HepG2 (cell line): ENCODE measurements at places on chromosomes 16 and 17. TPM values are rescaled to one million over a fixed set of nuclear protein-coding genes. Genes with fewer than 3 reads are reported as not detected.

DNA sequence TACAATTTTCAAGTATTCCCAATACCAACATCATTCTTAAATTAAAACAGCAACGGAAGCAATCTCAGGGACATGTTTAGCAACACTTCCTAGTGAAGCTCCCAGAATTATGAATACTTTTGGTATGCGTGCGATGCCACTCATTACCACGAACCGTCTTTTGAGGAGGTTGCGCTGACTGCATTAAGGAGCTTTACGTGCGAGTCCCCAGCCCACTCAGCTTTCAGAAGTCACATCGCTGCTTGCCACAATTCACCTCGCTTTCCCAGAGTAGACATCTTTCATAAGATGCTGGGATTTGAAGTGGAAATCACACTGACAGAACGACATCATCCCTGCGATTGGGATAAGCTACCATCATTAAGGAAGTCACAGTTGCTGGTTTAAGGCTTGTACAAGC is 441.6 kb upstream of the HSBP1 start:
- DNase-seq: no peak

HSD11B2 gene
- total RNA-seq: 6.7 and 13.6 TPM in 2 replicates

DNA sequence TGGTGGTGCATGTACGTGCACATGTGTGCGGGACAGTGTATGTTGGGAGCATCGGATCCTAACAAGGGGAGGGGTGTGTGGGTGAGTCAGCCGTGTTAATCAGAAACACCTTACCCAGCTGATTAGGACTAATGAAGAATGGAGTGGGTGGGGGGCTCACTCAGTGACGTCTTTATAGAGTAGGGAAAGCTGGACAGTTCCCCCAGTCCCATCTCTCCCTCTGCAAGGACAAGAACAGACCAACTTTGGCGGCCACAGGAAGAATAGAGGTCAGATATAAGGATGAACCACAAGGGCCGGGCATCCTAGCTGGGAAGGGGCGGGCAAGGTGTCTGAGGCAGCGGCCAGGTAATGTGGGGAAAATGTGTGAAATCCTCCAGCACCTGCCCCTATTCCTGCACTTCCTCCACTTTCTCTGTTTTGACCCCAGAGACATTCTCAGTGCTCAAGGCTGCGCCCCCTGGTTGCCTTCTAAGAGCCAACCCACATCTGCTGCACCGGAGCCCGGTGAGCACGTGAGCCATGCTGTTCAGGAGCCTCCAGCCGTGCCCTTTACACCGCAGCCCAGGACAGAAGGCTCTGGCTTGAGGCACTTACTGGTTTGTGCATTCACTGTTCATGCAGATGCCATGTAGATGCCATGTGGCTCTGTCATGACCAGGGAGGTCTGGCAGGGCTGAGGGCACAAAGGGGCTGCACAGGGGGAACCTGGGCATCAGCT is 18.9 kb upstream of the TBX21 start:
- no peak for DNase-seq

DNA sequence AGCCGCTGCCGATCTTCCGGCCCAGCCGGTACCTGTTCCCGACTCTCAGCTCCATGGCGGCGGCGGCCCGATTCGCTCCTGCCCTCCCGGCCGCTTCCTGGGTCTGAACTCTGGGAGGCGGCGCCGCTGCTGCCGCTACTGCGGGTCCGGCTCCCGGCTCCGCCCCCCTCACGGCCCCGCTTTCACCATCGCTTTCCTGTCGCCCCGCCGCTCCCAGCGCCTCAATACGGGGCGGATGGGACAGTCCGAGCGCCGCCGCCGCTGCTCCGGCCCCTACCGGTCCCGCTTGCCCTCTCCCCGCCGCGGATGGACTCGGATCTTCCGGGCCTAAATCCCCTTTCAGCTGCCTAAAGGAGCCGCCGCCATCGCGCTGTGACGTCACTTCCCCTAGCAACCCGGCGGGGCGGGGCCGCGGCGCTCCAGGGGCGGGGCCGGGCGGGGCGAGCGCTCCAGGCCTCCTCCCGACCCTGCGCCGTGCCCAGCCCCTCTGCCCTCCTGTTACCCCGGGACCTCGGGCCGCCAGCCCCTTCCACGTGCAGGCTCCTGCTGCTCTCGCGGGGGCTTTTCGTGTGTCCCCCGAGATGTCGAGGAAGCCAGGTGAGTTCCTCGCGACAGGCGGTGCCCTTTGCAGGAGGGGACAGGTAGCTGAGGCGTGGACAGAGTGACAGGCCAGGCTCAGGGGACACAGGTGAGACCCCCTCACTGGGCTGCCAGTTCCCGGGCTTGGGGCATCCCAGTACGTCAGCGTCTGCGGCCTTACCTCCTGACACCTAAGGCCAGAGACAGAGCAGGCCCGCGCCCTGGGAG is at the start of gene CSNK1D:
Gene CSNK1D, minus strand, starts transcription at position 374 of the 807 bp plus-strand sequence. Its CDS starts 319 bp downstream, at position 55.
- DNase-seq: peak; percentile 85

METTL2A gene
- 32.3 and 32.7 TPM in 2 replicates for total RNA-seq

GRCh38 chr16:20675488-20676267 is 21.8 kb downstream of the ACSM1 start:
- peak; percentile 64 for DNase-seq

DNA sequence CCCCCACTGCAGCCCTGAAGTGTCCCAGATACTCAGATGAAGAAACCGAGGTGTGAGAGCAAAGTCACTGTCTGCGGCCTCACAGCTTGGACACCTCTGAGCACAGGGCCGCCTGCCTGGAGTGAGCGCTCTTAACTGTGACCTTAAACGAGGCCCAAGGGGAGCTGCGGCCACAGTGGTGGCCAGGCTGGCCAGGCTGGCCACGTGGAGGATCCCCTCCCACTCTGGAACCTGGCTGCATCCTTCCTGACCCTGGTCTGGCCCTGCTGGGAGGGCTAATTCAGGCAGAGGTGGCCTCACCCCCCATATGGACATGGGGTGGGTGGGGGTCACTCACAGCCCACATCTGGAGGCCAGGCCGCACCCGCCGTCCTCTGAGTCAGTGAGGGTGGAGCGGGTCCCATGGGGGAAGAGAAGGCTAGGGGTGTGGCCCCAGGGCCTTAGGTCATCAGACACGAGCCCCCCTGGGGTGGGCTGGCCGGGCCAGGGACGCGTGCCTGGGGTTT is 6.6 kb downstream of the VASN start:
- no peak for DNase-seq

- no peak for DNase-seq
Observed at GRCh38 chr16:68910051-68910450, 66.7 kb downstream of the TANGO6 start.

DNA sequence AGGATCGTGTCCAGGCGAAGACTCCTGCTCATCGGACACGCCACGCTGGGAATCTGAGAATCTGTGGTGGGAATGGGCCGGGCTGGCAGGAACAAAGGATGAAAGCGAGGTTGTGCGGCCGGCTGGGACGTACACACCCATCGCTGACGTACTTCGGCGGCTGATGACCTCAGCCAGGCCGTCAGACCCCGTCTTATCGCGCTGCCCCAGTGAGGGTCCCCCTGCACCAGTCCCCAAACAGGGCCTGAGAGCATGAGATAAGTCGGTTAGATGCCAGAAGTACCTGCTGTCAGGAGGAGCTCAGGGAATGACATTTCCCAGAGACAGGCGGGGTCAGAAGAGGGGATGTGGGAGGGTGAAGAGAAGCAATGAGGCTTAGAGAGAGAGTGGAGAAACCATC is 16.0 kb upstream of the SP6 start:
- no peak for DNase-seq

GRCh38 chr16:67902831-67903230 is 9.8 kb downstream of the PSKH1 start:
- DNase-seq: no peak

GRCh38 chr16:85613604-85614337 is 649 bp downstream of the GSE1 start:
- DNase-seq: peak; percentile 46

- no peak for DNase-seq
Observed at GRCh38 chr17:80545499-80545826, 825 bp downstream of the RPTOR start.

CD300A gene
- total RNA-seq: not detected in 2 replicates

GP1BA gene
- total RNA-seq: not detected in 2 replicates

DNA sequence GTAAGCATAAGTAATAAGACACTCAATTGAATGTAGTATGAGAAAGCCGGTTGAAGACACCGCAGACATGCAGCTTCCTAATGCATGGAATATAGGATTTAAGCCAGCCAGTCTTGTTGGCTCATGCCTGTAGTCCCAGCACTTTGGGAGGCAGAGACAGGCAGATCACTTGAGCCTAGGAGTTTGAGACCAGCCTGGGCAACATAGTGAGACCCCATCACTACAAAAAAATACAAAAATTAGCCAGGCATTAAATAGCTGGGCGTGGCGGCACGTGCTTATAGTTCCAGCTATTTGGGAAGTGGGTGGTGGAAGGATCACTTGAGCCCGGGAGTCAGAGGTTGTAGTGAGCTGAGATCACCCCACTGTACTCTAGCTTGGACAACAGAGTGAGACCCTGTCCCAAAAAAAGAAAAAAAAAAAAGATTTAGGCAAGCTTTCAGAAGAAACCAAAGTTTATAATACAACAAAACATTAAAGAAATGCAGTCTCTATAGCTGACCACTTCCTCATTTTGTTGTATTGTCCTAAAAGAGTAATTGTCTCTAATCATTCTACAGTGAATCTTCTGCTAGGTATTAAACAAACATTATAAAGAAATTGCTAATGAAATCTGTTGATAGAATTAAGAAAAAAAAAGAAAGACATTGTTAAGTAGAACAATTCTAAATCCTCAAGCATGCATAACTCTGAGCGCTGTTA is 68.6 kb upstream of the KIFC3 start:
- no peak for DNase-seq

- DNase-seq: no peak
Observed at GRCh38 chr16:54774768-54775167, 155.9 kb upstream of the IRX5 start.
